ENCODE measurements at places on chromosomes 2 and 18. TPM values are rescaled to one million over a fixed set of nuclear protein-coding genes. Genes with fewer than 3 reads are reported as not detected.
A peak's percentile ranks its signal among the peaks of the same experiment; 100 is the strongest.

DNA sequence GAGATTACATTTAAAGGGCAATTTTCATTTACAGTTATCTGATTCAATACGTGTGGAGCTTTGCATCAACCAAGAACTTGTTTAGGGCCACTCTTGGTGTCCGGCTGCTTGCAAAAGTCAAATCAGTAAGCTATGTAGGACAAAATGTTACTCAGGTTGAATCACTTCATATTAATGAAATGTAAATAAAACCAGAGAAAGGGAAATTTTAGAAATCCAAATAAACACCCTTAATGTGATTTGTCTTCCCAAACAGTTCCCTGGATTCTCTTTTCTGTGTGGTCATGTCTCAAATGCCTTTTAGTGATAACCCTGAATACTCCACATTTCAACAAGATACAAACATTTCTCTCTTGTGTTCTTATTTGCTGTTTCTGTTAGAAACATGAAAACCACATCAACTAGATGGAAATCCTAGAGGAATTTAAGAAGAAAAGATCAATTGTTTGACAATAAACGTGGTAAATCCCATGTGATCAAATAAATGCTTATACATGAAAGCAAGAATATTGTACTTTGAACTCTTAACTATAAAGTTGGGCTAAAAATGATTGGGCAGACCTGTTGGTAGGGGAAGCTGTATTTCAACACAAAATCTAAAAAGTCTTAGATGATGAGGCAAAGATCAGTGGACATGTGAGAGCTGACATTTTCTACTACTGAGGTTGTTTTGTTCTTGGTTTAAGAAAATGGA, 101.3 kb downstream of the CDC42EP3 start:
- no peak for DNase-seq

GRCh38 chr2:231159306-231159705, 34.5 kb upstream of the HTR2B start:
- DNase-seq, result no peak

Gene ATP6V1C2
- not detected for total RNA-seq

DNA sequence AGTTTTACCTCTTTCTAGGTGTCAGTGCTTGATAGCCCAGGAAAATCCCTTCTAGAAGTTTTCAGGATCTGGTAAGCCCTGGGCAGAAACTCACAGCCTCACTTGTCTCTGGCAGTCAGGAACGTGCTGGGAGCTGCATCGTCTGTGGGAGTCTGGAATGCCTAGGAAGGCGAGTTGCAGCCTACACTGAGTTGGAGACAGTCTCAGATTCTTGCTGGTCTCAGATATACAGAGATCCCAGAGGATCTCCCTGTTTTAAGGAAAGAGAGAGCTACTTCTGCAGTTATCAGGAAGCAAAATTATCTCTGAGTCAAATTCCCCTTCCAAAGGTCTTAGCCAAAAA, 104.4 kb upstream of the CDC42EP3 start:
- no peak for DNase-seq

Gene RHOB
- 14.2 TPM for total RNA-seq

DNA sequence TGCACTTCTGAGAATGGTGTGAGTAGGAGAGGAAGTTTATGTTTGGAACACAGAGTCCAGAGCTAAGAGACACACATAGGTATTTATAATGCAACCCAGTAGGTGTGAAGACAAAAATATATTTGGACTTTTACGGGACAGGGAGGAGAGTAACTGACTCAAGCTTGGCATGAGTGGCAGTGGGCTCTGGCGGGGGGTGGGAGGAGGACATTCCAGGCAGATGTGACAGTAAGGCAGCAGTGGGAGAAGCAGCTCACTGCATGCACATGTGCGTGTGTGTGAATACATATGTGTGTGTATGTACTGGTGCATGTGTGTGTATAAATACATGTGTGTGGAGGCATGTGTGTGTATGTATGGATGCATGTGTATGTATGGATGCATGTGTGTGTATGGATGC, 51.4 kb downstream of the DCDC2C start:
- no peak for DNase-seq

DNA sequence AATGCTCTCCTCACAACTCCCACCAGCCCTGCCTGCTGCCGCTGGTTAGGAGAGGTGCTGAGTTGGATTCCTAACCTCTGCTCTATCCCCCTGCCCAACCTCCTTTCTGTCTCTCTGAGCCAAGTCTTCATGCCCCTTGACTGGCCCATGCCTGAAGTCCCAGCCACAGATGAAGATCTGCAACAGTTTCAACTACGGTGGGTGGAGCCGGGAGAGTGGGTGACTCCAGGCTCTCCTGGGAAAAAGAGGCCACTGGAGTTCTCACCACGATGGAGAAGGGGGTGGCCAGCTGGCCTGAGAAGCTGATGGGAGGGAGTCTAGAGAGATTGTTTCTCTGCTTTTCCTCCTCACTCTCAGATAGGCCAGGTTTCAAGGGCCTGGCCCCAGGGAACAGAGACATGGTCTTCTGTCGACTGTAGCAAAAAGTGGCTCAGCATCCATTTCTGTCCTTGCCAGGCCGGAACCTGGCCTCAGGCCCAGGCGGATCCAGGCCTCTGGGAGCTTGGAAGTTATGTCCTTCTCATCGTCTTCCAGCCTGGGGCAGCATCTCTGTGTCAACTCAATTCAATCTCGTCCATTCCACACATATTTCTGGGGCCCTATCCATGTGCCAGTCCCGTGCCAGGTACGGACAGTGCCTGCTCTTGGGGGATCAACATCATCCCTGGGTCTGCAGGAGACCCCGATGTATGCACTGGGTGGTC, 75.3 kb downstream of the INHBB start:
- no peak for DNase-seq

DNA sequence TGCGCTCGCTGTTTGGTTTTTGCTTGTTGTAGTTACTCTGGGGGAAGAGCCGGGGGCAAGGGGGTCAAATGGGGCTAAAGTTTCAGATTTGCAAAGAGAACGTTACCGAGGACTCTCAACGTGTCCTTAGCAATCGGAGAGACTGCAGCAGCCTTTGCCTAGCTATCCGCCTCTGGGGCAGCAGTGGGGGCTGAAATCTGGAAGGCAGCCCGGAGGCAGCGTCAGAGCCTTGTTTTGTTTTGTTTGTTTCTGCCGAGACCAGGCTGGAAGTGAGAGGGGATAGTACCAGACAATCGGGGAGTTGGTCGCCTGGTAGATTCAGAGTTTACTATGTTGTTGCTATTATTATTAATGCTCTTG, 1.2 kb downstream of the CDH20 start:
- DNase-seq, result no peak

GRCh38 chr2:238465487-238466242, 38.9 kb downstream of the ASB1 start:
- no peak for DNase-seq

Gene MAP2
- not detected for total RNA-seq

Gene DNAH7
- total RNA-seq, result not detected

Gene IWS1
- 57.8 TPM for total RNA-seq

- DNase-seq, result no peak
Observed at GRCh38 chr2:44748-45341, 1.5 kb downstream of the FAM110C start.

Gene REG3G
- total RNA-seq, result 0.28 TPM

- DNase-seq, result peak; percentile 33
Observed at GRCh38 chr2:234496055-234496834, 636 bp downstream of the ARL4C start.

Gene KIF5C
- 5.5 TPM for total RNA-seq

Gene NOSTRIN
- 0.15 TPM for total RNA-seq

DNA sequence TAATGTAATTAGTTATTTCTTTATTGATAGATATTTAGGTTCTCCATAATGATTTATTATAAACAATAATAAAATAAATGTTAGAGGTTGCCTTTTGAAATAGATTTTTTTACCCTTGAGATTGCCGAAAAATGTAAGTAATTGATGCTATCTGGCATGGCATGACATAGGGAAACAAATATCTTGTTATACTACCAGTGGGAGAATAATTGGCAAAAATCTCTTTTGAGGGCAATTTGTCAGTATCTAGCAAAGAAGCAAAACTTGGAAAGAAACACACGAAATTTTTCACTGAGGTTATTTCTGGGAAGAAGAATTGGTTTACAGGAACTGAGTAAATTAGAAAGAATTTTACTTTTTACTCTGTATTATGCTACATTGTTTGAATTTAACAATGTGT, 547.2 kb upstream of the SETBP1 start:
- DNase-seq, result no peak

- DNase-seq, result no peak
Observed at GRCh38 chr18:8994603-8995002, 107.9 kb upstream of the NDUFV2 start.

Gene INPP5D
- total RNA-seq, result 35.5 TPM

Gene UGT1A4
- not detected for total RNA-seq

DNA sequence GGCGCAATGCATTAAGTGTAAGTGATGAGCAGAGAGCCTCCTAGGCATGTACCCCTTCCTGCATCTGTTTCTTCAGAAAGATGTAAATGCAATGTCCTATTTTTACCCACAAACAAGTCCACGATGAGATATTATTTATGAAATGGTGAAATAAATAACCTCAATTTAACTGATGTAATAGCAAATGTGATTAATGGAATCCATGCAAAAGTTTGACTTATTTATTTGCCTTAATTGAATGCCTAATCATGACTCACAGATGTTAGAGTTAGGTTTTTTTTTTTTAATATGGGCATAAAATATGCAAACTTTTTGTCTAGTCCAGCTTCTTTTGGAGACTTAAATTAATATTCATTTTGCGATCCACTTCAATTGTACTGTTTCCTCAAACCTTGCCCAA, 67.7 kb upstream of the ITGA4 start:
- no peak for DNase-seq

Gene CELF4
- not detected for total RNA-seq

DNA sequence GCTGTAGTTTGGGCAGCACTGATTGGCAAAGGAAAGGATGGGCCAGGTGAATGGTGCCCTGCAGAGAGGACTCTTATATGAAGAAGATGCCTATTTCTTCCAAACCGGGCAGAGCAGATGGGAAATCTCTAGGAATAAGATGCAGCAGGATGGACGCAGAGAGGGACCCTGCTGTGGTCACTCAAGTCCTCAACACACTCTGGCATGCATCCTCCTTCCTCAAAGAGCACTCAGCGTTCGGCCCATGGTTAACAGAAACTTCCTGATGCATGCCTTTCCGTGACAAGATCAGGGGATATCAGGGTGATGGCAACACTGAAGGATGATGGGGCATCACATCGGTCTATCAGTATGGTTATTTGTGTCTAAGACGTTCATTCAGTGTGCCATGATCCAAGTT, 232.7 kb downstream of the TTC32 start:
- DNase-seq, result no peak

GRCh38 chr2:73028841-73029240, 42.7 kb downstream of the SFXN5 start:
- no peak for DNase-seq

GRCh38 chr2:74864728-74865722, 31.1 kb downstream of the HK2 start:
- no peak for DNase-seq

Gene CNTNAP5
- total RNA-seq, result not detected

- DNase-seq, result no peak
Observed at GRCh38 chr2:187644486-187644885, 90.3 kb upstream of the TFPI start.

Gene FBXO15
- 1.2 TPM for total RNA-seq

- DNase-seq, result no peak
Observed at GRCh38 chr2:128473175-128474035, 154.7 kb upstream of the HS6ST1 start.

Gene ASB18
- not detected for total RNA-seq

- no peak for DNase-seq
Observed at GRCh38 chr2:26034637-26034992, 731 bp downstream of the RAB10 start.

GRCh38 chr18:69490813-69491212, 90.1 kb downstream of the DOK6 start:
- DNase-seq, result no peak

- DNase-seq, result no peak
Observed at GRCh38 chr2:68365087-68365486, at the start of gene PLEK. Gene PLEK (plus strand): TSS chr2:68365282. CDS start chr2:68365352, 70 bp downstream.

Gene GRP
- not detected for total RNA-seq

- DNase-seq, result peak; percentile 71
Observed at GRCh38 chr2:197168705-197169104, 141.9 kb downstream of the ANKRD44 start.

Gene RAX
- not detected for total RNA-seq

GRCh38 chr18:461762-462161, 38.7 kb downstream of the COLEC12 start:
- DNase-seq, result no peak

- DNase-seq, result no peak
Observed at GRCh38 chr2:222485367-222486211, 61.2 kb downstream of the SGPP2 start.

Gene FLACC1
- total RNA-seq, result 1.5 TPM

DNA sequence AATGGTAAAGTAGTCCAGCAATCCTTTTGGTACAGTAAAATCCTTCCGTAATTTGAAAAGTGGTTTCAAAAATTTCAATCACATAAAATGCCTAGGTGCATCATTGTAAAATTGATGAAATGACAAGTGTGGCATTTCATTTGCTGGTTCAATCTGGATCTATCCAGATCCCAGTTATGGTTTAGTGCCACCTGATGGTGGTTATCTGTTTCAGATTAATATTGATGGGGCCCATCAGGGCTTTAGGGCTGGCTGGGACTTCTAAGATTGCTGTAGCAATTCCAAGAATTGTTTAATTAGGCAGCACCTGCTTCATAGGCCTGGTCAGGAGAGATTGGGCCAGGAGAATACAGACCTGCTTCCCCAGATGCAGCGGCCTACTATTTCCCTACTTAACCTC, 55.5 kb upstream of the PIK3C3 start:
- no peak for DNase-seq

Gene SP9
- total RNA-seq, result not detected

Gene PLCL1
- 1.2 TPM for total RNA-seq

GRCh38 chr18:25174324-25174723, 177.6 kb downstream of the ZNF521 start:
- DNase-seq, result no peak

All from activated T-cell treated with anti-CD3 and anti-CD28 coated beads, Interleukin-2, amount 50 U/mL, for 4 hours (primary cell).